ENCODE measurements at places on chromosomes 3 and 15.

- no peak for DNase-seq
Measured at GRCh38 chr3:122767540-122768372, 25.9 kb downstream of the HSPBAP1 start.

DNA sequence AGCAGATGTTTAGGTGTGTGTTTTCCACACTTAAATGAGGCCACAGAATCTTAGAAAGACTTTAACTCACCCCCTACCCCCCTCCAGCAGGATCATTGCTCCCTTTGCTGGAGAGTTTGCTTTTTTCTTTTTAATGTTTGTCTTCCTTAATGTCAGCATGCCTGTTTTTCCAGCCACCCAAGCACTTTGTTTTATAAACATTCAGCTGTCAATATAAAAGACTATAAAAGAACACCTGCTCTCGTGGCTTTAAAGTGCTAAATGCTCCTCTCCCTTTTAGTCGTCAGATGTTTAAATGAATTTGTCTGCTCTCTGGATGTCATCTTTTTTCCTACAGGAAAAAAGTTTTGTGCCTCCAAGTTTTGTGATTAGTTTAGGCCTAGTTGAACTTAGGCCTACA, 61.7 kb downstream of the SIDT1 start:
- DNase-seq, result no peak

- no peak for DNase-seq
Measured at GRCh38 chr3:160973067-160973809, 131.9 kb downstream of the B3GALNT1 start.

DNA sequence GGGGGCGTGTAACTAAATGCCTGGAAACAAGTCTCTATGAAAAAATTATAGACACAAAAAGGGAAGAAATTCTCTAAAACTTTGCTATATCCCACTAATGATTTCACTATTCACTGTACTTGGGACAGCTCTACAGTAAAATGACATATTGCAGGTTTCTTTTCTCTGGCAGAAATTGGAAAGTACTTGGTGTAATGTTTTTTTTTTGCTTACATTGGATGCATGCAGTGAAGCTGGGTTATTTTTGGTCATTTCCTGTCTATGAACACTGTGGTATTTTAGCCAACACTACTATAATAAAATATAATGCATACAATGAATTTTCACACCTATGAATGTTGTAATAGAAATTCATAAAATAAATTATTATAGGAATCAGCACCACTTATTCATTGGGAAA, 109.7 kb downstream of the LRRC49 start:
- DNase-seq, result no peak
